Activated naive CD4-positive, alpha-beta T cell treated with anti-CD3 and anti-CD28 coated beads, Interleukin-2, amount 50 U/mL, for 16 hours (primary cell): ENCODE measurements at places on chromosomes 5 and 9.

DNA sequence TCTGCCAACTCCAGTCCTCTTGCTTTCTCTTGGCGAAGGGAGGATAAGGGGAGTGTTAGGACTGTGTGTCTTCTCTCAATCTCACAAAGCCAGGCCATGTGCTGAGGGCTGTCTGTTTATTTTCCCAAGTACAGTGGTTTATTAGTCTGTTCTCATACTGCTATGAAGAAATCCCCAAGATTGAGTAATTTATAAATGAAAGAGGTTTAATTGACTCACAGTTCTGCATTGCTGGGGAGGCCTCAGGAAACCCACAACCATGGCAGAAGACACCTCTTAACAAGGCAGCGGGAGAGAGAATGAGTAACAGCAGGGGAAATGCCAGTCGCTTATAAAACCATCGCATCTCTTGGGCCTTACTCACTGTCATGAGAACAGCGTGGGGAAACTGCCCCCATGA lies 36.2 kb upstream of the CKS2 start:
- DNase-seq: no peak

DNA sequence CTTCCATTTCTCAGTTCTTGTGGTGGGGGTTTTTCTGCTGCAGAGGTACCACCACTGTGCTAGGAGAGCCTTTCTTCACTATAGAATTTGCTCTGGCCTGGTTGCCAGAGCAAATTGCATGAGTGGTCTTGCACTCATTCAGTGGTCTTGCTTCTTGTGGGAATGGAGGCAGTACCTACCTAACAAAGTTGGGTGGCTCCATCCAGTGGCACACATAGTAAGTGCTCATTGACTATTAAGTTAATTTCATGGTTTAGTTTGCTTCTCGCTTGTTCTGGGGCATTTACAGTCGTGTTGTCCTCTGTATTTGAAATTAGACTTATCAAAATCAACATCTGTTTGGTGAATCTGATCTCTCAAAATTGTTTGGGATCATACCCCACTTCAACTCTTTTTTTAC lies 23.0 kb downstream of the SLC28A3 start:
- no peak for DNase-seq

DNA sequence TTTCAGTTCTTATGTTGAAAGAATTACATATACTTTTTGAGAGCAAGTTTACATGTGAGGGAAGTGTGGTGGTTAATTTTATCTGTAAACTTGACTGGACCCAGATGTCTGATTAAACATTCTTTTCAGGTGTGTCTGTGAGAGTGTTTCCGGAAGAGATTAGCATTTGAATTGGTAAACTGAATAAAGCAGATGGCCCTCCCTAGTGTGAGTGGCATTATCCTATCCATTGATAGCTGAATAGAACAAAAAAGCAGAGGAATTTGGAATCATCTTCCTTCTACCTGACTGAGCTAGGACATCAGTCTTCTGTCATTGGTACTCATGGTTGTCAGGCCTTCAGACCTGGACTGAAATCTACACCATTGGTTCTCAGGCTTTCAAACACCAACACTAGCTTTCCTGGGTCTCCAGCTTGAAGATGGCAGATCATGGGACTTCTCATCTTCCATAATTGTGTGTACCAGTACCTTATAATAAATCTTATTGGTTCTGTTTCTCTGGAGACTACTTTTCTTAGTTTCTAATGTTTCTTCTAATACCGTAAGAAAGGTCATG lies 36.6 kb downstream of the NREP start:
- no peak for DNase-seq

DNA sequence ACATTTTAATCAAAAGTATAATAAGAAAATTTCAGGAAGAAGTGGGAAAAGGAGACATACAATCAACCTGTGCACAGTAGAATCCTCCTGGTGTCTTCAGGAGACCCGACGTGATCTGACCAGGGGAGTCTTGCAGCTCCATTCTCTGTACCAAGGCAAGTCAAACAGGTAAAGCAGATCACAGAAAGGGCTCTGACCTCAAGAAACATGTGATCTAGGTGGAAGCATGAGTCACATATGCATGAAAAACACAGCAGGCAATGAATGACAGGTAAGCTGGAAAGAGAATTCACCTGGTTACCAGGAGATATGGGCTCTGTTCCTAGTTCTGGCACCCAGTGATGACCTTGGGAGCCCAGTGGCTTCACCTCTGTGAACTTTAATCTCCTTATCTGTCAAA lies 19.4 kb upstream of the FABP6 start:
- no peak for DNase-seq

GRCh38 chr5:130077007-130077406 lies 172.7 kb downstream of the CHSY3 start:
- no peak for DNase-seq

DNA sequence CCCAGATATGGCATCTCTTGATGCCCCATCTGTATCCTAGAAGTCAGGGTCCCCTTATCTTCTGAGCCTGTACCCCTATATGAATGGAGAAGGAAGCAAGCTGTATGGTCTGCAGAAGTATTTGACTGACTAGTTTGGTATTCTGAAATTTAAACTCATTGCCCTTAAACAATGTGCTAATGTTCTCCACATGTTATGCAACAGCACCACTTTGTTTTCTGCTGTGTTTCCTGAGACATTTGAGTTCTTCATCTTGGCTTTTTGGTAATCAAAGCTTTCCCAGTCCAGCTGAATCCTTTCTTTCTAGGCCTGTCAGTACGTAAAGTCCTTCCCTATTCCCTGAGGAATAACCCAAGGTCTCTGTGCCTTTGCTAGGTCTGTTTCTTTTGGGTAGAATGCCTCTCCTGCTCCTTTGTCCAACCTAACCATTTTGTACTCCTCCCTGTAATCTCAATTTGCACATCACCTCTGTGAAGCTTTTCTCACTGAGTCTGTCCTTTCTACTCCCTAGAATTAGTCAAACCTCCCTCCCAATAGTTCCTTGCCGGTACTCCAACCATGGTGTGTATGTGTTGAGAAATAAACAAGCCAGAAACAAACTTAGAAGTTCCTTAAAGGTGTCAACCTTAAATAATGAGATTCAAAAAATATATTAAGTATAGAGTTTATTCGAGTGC lies 72.1 kb upstream of the HSPB3 start:
- DNase-seq: no peak

- no peak for DNase-seq
Measured at GRCh38 chr5:98513380-98513779, 260.1 kb upstream of the RGMB start.

GRCh38 chr9:21311889-21312288 lies 6.8 kb upstream of the IFNA5 start:
- no peak for DNase-seq

DNA sequence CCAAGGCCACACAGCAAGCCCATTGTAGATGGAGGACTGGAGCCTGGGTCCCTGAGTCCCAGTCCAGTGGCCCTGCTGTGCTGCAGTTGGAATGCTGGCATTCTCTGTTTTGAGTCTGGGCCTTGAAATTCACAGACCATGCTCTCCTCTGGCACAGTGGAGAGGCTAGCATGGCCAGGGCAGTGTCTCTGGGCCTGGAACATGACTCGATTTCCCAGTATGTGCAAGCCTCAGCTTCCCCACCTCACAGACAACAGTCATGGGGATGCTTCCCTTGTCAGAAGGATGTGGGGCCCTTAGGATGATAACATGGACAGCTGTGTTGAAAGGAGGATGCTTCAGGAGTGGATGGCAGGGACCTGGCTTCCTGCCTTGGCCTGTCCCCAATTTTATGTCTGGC lies 91.2 kb downstream of the AMBP start:
- DNase-seq: no peak

DNA sequence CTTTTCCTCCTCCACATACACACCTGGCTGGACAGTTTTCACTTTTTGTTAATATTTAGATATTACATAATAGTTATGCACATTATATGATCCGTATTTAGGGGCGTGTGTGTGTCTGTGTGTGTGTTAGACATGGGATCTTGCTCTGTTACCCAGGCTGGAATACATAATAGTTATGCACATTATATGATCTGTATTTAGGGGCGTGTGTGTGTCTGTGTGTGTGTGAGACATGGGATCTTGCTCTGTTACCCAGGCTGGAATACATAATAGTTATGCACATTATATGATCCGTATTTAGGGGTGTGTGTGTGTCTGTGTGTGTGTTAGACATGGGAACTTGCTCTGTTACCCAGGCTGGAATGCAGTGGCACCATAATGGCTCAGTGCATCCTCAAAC lies 199.0 kb upstream of the OTULINL start:
- DNase-seq: no peak

DNA sequence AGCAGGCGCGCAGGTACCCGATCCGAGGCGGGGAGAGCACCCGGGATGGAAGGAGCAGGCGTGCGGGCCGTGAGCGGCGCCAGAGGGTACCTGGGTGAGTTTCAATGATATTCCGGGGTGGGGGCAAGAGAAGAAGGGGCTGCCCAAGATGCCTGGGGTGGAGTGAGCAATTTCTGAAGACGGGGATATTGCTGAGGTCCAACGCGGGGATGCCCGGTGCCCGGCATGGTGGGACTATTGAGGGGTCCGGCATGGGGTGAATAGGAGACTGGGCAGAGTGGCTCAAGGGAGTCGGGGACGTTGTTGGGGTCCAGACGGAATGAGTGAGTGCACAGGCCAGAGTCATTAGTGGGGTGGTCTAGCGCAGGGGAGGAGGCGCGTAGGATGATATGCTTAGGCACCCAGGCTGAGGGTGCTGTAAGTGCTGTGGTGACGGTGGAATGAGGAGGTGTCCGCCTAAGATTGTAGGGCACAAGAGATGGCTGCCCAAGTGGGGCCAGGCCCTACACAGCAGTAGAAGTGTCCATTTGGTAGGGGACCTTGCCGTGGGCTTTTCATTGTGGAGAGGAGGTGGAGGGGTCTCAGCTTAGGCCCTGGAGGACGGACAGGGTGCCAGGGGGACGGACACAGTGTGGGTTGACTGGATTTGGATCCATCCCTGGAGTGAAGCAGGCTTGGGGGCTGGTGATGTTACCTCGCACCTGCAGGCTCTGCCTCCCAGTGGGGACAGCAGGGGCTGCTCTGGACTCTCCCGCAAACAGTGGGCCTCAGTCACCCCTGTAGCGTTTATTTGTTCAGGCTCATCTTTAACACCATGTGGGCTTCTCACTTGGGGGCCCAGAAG lies 719 bp downstream of the MIGA2 start:
- no peak for DNase-seq
